Kidney tubule cell (primary cell): ENCODE measurements at places on chromosomes 4 and X.

GRCh38 chr4:122285285-122285684 is 93.5 kb upstream of the ADAD1 start:
- DNase-seq = peak; percentile 61

- DNase-seq = peak; percentile 63
Measured at GRCh38 chr4:8010618-8011017, 71.0 kb upstream of the AFAP1 start.

DNA sequence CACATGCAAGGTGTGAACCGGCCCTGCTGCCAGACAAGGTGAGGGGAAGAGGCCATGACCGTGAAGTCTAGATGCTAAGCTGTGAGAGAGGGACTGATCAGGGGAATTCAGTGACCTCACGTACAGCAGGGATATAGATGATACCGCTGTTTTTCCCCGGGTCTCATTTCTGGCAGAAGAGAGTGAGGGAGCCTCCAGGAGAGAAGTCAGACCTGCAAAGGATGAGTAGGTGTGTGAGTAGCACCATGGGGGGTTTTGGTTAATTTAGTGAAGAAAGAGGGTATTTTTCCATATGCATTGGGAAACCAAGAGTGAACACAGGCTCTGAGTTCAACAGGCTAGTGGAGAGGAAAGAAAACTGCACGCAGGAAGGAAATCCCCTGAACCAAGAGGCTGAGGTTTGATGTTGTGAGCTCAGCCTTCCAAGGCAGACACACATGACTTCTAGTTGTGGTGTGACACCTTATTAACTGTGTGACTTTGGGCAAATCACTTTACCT is 127.6 kb upstream of the GATB start:
- no peak for DNase-seq

- peak; percentile 47 for DNase-seq
Measured at GRCh38 chrX:7133050-7133440, 14.5 kb upstream of the STS start.

DNA sequence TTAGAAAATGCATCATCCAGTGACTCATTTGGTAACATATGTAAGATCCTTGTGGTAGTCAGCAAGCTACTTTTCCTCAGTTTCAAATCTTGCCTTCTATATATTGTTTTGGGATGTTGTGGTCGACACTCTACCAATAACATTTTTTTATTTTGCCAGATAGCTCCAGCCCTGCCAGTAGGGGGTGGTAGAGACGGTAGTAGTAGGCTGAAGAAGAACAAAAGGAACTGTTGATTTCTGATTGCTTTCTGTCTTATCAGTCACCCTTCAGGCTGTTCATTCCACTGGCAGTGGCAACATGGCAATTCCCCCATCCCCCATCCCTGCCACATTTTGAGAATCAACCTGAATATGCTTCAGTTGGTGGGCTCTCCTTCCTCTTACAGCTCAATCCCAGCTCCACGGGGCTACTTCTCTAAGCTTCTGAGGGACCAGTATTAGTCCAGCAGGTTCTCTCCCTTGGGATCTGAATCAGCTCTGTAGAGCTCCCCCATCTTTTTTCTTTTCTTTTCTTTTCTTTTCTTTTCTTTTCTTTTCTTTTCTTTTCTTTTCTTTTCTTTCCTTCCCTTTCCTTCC is 171.5 kb upstream of the VEGFC start:
- DNase-seq = peak; percentile 29

- DNase-seq = no peak
Measured at GRCh38 chr4:138225477-138225876, 16.7 kb downstream of the SLC7A11 start.

- no peak for DNase-seq
Measured at GRCh38 chr4:111362941-111363361, 740.1 kb upstream of the PITX2 start.

DNA sequence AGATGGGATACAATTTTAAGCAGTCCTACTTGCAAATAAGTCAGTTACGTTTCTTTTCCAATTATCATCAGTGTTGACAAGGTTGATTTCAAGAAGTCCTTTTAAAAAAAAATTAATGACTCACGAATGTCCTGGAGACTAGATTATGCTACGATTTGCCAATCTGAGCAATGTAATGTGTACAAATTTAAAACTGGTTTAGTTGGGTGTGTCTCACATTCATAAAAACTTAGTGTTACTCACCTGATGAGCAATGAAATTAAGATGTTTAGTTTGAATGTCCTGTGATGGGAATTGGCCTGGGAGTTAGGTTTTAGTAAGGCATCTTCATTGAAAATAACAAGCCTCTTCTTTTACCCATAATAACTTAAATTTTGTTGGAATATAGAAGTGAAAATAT is 136.7 kb upstream of the POF1B start:
- no peak for DNase-seq

DNA sequence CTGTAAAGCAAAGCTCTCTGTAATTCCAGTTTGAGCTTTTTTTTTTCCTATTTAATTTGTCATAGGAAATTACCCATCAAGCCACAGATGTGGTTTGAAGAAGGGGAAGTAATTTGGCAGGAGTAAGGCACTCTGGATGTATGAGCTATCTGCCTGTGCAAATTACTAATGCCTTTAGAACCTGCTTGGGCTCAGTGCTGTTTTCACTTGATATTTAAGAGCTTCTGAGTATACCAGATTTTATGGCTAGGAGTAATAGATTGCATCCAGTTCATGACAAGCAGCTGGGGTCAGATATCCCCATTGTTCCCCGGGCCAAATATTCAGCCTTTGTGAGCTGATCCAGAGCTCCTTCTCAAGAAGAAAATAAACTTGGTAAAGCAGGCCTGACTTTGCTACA is 89.1 kb downstream of the DCAF8L2 start:
- DNase-seq = no peak

DNA sequence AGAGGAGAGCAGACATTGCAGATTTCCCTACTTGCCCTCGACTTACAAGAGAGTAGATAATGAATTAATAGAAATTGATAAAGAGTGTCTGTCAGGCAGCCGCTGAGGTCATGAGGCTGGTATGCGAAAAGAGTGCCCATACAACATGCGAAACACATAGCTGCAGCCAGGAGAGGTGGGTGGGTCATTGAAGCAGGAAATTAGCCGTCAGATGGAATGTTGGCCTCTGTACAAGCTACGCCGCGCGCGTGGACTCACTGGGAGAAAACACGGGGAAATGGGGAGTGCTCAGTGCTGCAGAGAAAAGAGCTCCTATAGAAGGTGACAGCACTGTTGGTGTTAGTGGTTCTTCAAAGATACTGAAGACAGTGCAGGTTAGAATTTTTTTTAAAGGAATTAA is 125.1 kb downstream of the RAPGEF2 start:
- DNase-seq = peak; percentile 89

- DNase-seq = peak; percentile 59
Measured at GRCh38 chr4:71732706-71733105, 51.2 kb downstream of the GC start.

DNA sequence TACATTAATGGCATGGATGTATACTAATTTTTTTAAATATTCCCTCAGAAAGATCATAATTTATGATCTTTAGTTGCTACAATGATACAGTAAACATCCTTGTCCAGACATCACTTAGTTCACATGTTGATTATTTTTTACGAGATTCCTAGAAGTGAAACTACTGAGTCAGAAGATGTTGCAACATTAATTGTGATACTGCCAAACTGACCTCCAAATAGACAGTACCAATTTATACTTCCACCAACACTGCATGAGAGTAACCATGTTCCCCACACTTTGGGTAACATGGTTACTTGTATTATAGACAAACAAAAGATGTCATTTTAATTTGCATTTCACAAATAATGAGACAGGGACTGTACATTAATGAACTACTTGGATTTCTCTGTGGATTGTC is 19.6 kb downstream of the RCHY1 start:
- DNase-seq = no peak

DNA sequence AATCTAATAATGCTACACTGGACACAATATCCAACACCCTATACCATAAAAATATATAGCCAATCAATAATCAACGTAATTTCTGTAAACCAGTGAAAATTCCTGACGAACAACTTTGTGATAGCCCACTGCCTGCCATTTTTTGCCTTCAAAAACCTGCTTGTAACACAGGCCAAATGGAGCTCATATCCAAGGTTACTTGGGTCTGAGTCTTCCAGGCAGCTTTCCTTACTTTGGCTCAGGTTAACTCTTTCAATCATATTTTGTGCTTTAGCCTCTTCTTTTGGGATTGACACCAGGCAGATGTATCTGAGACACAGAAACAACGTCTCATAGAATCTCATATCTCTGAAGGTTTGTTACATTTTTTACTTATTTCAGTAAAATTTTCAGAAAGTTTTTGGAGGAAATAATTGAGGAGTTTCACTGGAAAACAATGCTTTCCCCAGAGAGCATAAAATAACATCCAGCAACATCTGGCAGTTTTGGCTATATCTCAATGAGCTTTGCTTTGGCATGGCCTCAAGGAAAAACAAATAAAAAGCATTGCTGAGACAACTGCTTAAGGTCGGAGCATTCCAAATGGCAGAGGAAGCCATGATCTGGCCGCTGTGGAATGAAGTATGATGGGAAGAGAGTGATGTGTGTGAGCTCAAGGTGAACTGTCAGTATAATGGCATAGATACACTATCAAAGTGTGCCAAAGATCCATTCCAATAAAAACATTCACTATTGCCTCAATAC is 162.9 kb upstream of the SPIN4 start:
- no peak for DNase-seq

- DNase-seq = no peak
Measured at GRCh38 chr4:165150545-165150944, 37.9 kb upstream of the TMEM192 start.

GRCh38 chr4:181007751-181008150 is 1235.5 kb upstream of the TENM3 start:
- peak; percentile 41 for DNase-seq

DNA sequence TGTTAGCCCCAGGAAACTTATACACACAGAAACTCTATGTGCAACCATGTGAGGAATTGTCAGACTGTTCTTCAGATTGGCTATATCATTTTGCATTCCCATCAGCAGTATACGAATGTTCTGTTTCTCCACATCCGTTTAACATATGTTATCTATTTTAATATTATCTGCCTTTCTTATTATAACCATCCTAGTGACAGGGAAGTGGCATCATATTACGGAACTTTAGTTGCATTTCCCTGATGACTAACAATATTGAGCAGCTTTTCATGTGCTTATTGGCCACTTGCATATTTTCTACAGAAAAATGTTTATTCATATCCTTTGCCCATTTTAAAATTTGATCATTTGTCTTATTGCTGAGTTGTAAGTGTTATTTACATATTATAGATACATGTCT is 36.5 kb upstream of the IL15 start:
- DNase-seq = no peak

- DNase-seq = no peak
Measured at GRCh38 chrX:20437683-20438082, 171.0 kb upstream of the RPS6KA3 start.
